Keratinocyte (primary cell): ENCODE measurements at places on chromosomes 2 and 18. TPM values are rescaled to one million over a fixed set of nuclear protein-coding genes. Genes with fewer than 3 reads are reported as not detected.

DNA sequence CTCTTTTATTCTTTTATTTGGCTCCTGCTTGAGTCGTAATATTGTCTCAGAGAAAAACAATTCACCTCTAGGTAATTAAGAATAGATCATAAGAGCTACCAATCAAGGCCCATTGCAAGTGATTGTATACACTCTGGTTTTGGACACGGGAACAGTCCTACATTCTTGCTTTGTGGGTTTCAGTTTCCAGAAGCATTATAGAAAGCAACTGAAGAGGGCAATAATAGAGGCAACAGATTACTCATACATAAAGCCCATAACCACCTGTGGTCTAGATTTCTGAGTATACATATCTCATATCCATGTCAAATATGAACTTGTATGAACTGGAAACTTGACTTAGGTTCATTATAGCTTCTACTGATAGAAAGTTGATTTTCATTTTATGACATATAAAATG, 65.4 kb downstream of the DIS3L2 start:
- no peak for DNase-seq

- no peak for DNase-seq
These were observed 177.3 kb upstream of the SPOPL start for GRCh38 chr2:138324068-138324771.

DNA sequence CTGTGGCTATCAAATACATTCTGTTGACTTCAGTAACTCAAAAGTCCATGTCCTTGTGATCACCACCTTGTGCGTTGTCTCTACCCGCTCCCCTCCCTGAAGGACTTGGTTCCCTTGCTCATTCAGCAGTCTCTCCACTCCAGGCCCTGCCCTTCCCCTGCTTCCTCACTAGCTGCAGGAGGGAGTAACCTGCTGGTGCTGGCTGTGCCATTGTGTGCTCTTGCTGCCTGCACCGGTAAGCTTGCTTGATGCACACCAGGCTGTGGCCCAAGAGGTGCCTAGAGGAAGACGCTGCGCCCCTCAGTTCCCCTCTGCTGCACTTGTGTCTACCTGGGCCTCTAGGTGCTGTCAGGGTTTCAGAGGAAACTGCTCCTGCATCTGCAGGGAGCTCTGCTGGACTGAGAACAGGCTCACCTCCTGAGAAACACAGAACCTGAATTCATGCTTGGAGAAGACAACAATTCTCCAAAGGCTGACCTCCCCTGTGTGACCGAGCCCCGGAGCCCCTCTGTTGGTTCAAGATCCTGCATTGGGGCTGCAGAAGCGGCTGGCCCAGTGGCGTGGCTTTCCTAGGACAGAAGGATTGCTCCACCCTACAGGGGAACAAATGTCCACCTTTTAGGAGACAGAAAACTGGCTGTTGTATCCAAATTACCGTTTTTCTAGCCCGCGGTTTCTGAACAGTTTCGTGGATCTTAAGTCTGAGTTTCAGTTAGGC, 33.6 kb downstream of the PTPRM start:
- no peak for DNase-seq

- DNase-seq = no peak
These were observed 116.4 kb downstream of the ZNF521 start for GRCh38 chr18:25235401-25236042.

The IGFBP2 gene
- polyA plus RNA-seq = 3.9 to 47.0 TPM (median 10.2 TPM) in 3 replicates
